ENCODE measurements at places on chromosomes 7 and 10.

DNA sequence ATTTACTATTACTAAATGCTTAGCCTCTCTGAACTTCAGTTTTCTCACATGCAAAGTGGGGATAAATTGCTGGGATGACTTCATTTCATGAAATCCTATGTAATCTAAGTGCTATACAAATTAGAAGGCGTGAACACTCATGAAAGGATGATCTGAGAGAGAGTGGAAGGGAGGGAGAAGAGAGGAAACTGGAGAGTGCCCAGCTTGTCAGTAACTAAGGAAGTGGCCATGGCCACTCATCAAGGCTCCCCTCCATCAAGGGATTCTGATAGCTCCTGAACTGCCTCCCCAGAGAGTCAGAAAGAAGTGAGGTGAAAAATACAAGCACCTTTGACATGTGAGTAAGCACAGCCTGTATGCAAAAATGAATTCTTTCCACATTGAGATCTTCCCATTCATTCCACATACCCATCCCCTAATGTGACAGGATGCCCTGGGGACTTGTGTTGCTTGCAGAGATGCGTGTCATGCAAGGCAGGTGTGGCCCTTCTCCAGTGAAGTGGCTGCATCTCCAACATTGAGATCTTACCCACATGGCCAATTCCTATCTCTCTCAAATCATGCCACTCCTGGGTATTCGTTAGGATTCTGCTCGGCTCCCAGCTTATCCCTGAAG is 76.5 kb upstream of the ITPRID1 start:
- DNase-seq = no peak

GRCh38 chr7:106377847-106378361 is 93.1 kb upstream of the NAMPT start:
- DNase-seq = no peak

GRCh38 chr10:104835422-104835821 is 194.3 kb downstream of the SORCS3 start:
- DNase-seq = no peak

- no peak for DNase-seq
These were observed 22.7 kb downstream of the CUL1 start for GRCh38 chr7:148721390-148721789.

GRCh38 chr7:146575903-146576302 is 459.3 kb downstream of the CNTNAP2 start:
- no peak for DNase-seq

- no peak for DNase-seq
These were observed 5.3 kb downstream of the POLM start for GRCh38 chr7:44077061-44077460.

DNA sequence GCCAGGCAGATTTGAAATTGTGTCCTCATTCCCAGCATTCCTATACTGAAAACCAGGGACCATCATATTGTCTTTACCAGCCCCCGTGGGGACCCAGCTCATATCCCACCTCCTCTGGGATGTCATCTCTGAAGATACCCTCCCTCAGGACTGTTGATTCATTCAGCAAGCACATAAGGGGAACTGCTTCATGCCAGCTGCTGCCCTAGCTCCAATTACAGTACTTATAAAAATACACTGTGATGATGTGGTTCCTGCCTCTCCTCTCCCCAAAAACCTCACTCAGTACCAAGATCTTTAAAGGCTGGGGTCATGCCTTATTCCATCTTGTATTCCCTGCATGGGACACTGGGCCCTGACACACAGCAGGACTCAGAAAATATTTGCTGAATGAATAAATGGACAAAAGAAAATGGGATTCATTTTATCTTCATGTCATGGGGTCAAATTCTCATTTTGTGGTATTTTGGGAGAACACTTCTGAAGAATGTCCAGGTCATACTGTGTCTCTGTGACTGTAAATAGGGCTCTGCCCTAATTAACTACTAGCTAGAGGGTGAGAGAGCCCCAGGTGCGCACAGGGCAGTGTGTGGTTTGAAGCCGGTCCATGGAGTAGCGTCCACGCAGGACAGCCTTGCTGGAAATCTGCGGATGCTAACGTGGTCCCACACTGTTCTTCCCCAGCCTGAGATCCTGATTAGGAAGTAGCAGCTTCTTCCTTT is 29.0 kb upstream of the DAGLB start:
- no peak for DNase-seq

DNA sequence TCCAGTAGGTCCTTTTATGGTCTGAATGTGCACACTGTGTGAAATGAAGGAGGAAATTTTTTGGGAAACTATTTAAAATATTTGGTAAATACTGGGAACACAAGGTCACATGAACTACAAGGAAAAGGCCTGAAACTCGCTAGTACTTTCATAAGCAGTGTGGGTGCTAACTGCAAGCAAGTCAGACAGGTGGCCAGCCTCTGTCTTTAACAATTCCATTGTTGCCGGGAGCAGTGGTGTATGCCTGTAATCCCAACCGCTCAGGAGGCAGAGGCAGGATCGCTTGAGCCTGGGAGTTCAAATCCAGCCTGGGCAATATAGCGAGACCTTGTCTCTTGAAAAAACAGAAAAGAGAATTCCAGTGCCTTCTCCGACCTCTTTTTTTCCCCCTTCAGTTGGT is 37.5 kb downstream of the SMURF1 start:
- no peak for DNase-seq

GRCh38 chr7:100489121-100489520 is 5.4 kb downstream of the NYAP1 start:
- no peak for DNase-seq

DNA sequence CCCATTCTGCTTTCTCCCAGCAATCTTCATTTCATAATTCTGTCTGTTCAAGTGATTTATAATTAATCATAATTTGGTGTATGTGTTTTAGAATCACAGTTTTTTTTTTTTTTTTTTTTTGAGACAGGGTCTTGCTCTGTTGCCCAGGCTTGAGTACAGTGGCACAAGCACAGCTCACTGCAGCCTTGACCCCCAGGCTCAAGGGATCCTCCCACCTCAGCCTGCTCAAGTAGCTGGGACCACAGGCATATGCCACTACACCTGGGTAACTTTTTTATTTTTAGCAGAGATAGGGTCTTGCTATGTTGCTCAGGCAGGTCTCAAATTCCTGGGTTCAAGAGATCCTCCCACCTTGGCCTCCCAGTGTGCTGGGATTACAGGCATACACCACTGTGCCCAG is 49.2 kb upstream of the PLA2G12B start:
- DNase-seq = no peak

DNA sequence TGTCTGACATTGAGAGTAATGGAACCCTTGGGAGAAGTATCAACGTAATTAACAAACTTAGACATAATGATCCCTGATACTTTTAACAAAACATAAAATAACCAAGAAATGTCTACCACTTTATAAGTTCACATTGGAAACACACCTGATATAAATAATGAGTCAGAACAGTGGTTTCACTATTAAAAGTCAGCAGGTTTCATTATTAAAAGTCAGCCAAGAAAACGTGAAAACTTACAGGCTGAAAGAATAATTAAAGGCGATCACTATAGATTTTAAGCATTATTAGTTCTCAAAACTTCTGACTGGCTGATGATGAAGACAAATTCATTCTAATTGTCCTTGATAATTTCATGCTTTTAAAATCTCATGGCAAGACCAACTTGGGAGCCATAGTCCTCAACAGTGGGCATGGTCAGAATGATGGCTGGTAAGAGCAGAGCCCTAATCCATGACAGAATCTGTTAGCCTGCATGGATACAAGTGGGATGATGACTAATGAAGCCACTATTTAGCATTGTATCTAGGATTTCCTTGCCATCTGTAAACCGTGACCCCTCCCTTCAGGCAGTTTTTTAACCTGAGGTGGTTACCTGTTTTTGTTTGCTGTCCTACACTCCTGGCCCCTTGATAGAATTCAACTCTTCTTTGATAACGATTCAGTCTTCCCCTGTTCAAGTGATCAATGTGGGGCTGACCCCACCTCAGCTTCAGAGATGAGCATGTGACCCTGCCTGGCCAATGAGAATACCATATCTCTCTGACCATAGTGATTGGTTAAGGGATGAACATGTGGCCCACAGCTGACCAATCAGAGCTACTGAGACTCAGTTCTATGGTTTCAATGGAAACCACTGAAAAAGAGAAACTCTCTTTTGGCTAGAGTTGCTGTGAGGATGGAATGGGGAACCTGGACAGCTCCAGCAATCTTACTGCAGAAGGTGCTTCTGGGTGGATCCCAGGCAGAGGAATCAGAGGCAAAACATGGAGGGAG is 151.0 kb downstream of the PLPP4 start:
- no peak for DNase-seq

- DNase-seq = no peak
These were observed 37.2 kb upstream of the EPC1 start for GRCh38 chr10:32384171-32384570.

Measured in cardiac fibroblast (primary cell).